ENCODE measurements at places on chromosomes 2 and 18. TPM values are rescaled to one million over a fixed set of nuclear protein-coding genes. Genes with fewer than 3 reads are reported as not detected.

GRCh38 chr2:84830758-84831500, 50.0 kb downstream of the TRABD2A start:
- H3K4me1 ChIP-seq = no peaks in the 10 kb centered on the region
- no peaks in the 10 kb centered on the region for H3K27me3 ChIP-seq
- no peak for DNase-seq
- no peak overlapping the region for H3K27ac ChIP-seq

Gene TCF23
- total RNA-seq = not detected

- H3K27me3 ChIP-seq = peaks cover 55% of the 10 kb centered on the region
- no peaks in the 10 kb centered on the region for H3K4me1 ChIP-seq
- H3K36me3 ChIP-seq = no peaks in the 10 kb centered on the region
- H3K4me3 ChIP-seq = no peak overlapping the region
Measured at GRCh38 chr2:236350426-236350825, 86.2 kb upstream of the ASB18 start.

- no peaks in the 10 kb centered on the region for H3K4me1 ChIP-seq
- no peak overlapping the region for H3K27ac ChIP-seq
- no peaks in the 10 kb centered on the region for H3K36me3 ChIP-seq
- peak; percentile 38 for DNase-seq
Measured at GRCh38 chr2:223585666-223586065, 16.5 kb downstream of the SCG2 start.

GRCh38 chr2:182559623-182560022, 132.8 kb upstream of the PDE1A start:
- H3K27me3 ChIP-seq = no peaks in the 10 kb centered on the region
- no peaks in the 10 kb centered on the region for H3K36me3 ChIP-seq
- no peaks in the 10 kb centered on the region for H3K4me1 ChIP-seq
- H3K27ac ChIP-seq = no peak overlapping the region
- no peak overlapping the region for H3K4me3 ChIP-seq
- no peak for DNase-seq

DNA sequence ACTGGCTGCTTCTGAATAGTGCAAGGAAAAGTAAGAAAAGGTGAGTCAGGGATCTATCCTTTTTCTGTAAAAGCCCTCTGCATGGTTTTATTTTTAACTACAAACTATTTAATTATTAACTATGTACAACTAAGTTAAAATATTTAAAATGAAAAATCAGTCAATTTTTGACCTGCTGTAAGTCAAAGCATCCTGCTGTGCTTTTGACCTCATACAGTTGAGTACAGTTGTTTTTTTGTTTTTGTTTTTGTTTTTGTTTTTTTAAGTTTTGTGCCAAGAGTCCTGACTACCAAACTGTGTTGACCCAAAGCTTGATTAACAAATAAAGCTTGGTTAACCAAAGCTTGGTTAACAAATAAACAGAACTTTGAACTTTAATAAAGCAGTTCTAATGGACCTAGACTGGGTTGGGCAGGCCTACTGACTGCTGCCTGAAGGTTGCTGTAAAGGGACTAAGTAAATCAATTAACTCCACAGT, at the start of gene ACMSD:
TSS of gene ACMSD (plus strand) at position 474 of the 478 bp plus-strand sequence. CDS start 67 bp downstream, outside the sequence.
- peaks cover 34% of the 10 kb centered on the region for H3K4me1 ChIP-seq
- no peaks in the 10 kb centered on the region for H3K27me3 ChIP-seq
- H3K27ac ChIP-seq = peak within 1 kb of the TSS; percentile 32
- no peak within 1 kb of the TSS for H3K4me3 ChIP-seq
- H3K36me3 ChIP-seq = no peaks in the 10 kb centered on the region
- no peak for DNase-seq

- H3K4me1 ChIP-seq = no peaks in the 10 kb centered on the region
- no peak overlapping the region for H3K4me3 ChIP-seq
- no peak overlapping the region for H3K27ac ChIP-seq
- no peaks in the 10 kb centered on the region for H3K27me3 ChIP-seq
- H3K36me3 ChIP-seq = peaks cover 7% of the 10 kb centered on the region
Measured at GRCh38 chr18:72539901-72540300, 4.2 kb downstream of the CBLN2 start.

Gene BCL11A
- 8.1 TPM for total RNA-seq

GRCh38 chr18:54958704-54959625, at the start of gene CCDC68:
Gene CCDC68 (minus strand): TSS chr18:54959461. CDS start chr18:54942791, 16,670 bp downstream.
- H3K27ac ChIP-seq = peak within 1 kb of the TSS; percentile 28
- no peaks in the 10 kb centered on the region for H3K27me3 ChIP-seq
- peak; percentile 89 for DNase-seq
- peak within 1 kb of the TSS; percentile 82 for H3K4me3 ChIP-seq

GRCh38 chr18:21479721-21480120, 120.8 kb downstream of the ESCO1 start:
- H3K4me3 ChIP-seq = no peak overlapping the region
- no peaks in the 10 kb centered on the region for H3K27me3 ChIP-seq
- H3K27ac ChIP-seq = no peak overlapping the region
- DNase-seq = no peak
- H3K36me3 ChIP-seq = no peaks in the 10 kb centered on the region
- H3K4me1 ChIP-seq = peaks cover under 1% of the 10 kb centered on the region

GRCh38 chr2:236499691-236500578, 69.7 kb upstream of the ACKR3 start:
- H3K4me3 ChIP-seq = no peak overlapping the region
- no peaks in the 10 kb centered on the region for H3K4me1 ChIP-seq
- no peak for DNase-seq
- H3K27me3 ChIP-seq = peaks cover 46% of the 10 kb centered on the region
- no peaks in the 10 kb centered on the region for H3K36me3 ChIP-seq

- DNase-seq = no peak
- H3K4me1 ChIP-seq = peaks cover 9% of the 10 kb centered on the region
- H3K27ac ChIP-seq = no peak overlapping the region
- no peak overlapping the region for H3K4me3 ChIP-seq
Measured at GRCh38 chr2:233047206-233047605, 12.9 kb upstream of the INPP5D start.

DNA sequence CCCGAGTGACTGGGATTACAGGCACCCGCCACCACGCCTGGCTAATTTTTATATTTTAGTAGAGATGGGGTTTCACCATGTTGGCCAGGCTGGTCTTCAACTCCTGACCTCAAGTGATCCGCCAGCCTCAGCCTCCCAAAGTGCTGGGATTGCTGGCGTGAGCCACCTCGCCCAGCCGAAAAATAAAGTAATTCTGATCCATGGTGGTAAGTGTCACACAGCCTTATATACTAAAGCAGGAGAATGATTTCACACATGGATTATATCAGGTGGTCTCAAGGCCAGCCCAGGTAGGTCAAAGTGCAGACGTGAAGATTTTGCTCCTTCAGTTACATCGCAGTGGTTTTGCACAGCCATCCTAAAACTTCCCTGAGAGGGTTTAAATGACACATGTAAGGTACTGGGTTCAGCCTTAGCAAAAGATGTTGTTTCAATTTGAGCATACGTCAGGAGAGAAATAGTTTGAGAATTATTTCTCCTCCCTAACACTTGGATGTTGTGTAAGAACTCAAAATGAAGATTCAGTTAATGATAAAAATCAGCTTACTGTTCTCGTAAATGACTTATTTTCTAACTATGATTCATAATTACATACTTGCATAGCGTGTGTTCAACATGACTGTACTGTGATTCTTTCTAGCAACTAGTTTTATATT, 93.0 kb upstream of the SLC39A10 start:
- H3K36me3 ChIP-seq = peaks cover 6% of the 10 kb centered on the region
- H3K27me3 ChIP-seq = no peaks in the 10 kb centered on the region
- H3K4me1 ChIP-seq = peaks cover 24% of the 10 kb centered on the region

DNA sequence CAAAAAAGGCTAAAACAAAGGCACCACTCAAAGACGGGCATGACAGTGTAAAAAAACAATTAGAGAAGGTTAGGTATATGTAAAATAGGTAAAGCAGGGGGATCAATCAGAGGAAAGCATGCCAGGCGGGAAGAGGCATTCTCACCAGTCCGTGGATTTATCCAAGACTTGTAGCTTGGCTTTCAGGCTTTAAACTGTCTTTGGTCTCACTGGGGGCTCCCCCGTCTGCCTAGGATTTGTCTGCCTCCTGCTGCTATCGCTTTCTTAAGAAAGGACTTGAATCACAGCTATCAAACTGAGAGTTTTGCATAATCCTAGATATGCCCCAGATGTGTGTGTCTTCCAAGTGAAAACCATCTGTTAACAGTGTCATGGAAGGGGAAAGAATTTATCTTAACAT, 11.1 kb upstream of the GORASP2 start:
- H3K27me3 ChIP-seq = no peaks in the 10 kb centered on the region
- H3K27ac ChIP-seq = no peak overlapping the region
- no peaks in the 10 kb centered on the region for H3K36me3 ChIP-seq
- no peak for DNase-seq
- H3K4me1 ChIP-seq = no peaks in the 10 kb centered on the region
- no peak overlapping the region for H3K4me3 ChIP-seq

DNA sequence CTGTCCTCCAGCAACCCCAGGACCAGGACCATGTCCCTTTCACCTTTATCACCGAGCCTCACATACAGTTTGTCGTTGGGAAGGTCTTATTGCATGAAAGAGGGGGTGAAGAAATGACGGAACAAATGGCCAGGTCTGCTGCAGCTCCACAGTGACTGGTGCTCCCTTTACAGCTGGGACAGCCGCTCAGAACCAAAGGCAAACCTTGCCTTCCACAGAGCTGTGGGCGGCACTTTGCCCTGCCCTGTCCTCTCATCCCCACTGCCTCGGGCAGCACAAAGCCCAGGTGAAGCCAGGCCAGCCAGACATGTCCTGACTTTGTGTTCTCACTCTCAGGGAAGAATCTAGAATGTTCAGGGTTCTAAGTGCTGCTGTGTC, 961 bp downstream of the GPR55 start:
- no peak overlapping the region for H3K27ac ChIP-seq
- peaks cover 81% of the 10 kb centered on the region for H3K27me3 ChIP-seq
- H3K4me1 ChIP-seq = no peaks in the 10 kb centered on the region
- H3K36me3 ChIP-seq = no peaks in the 10 kb centered on the region
- no peak for DNase-seq

DNA sequence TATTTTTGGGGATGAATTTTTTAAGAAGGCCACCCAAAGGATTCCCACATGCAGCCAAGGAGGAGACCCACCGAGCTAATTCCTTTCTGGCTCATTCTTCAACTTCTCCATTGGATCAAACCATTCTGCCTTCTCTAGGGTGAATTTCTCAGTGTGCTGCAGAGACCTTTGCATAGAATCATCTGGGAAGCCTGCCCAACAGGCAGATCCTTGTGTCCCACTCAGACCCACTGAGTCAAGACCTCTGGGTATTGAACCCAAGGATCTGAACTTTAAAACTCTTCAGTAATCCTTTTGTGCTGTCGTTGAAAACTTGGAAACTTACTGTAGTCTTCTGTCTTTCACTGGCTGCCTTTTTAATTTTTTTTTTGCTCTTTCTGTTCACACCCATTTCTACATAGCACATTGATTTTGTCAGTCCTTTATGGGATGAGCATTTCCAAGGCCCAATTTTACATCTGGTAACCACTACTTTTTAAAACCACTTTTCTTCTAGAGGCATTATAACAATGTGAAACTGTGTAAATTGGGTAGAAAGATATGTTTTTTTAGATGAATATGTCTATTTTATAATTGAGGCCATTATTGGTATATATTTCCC, 120.2 kb downstream of the TSN start:
- H3K4me3 ChIP-seq = no peak overlapping the region
- peaks cover 84% of the 10 kb centered on the region for H3K27me3 ChIP-seq
- DNase-seq = no peak
- H3K27ac ChIP-seq = no peak overlapping the region
- no peaks in the 10 kb centered on the region for H3K36me3 ChIP-seq

Gene ZNF516
- total RNA-seq = 41.6 TPM

Gene CAVIN2
- not detected for total RNA-seq

DNA sequence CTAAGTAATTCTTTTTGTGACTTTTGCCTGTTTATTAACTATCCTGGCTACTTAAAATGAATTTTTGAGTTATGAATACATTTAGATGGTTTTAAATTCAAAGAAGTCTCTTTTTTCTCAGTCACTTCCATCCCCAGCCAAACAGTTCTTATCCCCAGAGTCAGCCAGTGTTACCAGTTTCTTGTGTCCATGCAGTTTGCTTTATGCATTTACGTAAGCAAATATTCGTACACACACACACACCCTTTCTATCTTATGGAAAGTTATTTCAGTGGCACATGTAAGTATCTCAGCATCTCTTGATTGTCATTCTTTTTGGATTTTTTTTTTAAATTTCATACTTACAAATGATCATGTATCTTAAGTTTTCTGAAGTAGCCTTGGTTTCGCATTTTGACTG, 113.2 kb downstream of the NEDD4L start:
- no peak for DNase-seq
- H3K27me3 ChIP-seq = no peaks in the 10 kb centered on the region
- H3K4me3 ChIP-seq = no peak overlapping the region
- peaks cover 8% of the 10 kb centered on the region for H3K36me3 ChIP-seq
- no peak overlapping the region for H3K27ac ChIP-seq

GRCh38 chr2:30866974-30867373, 59.7 kb upstream of the CAPN13 start:
- no peak overlapping the region for H3K27ac ChIP-seq
- H3K4me3 ChIP-seq = no peak overlapping the region
- peaks cover 3% of the 10 kb centered on the region for H3K4me1 ChIP-seq
- H3K36me3 ChIP-seq = no peaks in the 10 kb centered on the region
- peaks cover 17% of the 10 kb centered on the region for H3K27me3 ChIP-seq

- H3K36me3 ChIP-seq = peaks cover 45% of the 10 kb centered on the region
- H3K27ac ChIP-seq = no peak overlapping the region
- no peaks in the 10 kb centered on the region for H3K27me3 ChIP-seq
- no peaks in the 10 kb centered on the region for H3K4me1 ChIP-seq
- H3K4me3 ChIP-seq = no peak overlapping the region
- no peak for DNase-seq
Measured at GRCh38 chr2:187519419-187520120, 34.7 kb downstream of the TFPI start.

DNA sequence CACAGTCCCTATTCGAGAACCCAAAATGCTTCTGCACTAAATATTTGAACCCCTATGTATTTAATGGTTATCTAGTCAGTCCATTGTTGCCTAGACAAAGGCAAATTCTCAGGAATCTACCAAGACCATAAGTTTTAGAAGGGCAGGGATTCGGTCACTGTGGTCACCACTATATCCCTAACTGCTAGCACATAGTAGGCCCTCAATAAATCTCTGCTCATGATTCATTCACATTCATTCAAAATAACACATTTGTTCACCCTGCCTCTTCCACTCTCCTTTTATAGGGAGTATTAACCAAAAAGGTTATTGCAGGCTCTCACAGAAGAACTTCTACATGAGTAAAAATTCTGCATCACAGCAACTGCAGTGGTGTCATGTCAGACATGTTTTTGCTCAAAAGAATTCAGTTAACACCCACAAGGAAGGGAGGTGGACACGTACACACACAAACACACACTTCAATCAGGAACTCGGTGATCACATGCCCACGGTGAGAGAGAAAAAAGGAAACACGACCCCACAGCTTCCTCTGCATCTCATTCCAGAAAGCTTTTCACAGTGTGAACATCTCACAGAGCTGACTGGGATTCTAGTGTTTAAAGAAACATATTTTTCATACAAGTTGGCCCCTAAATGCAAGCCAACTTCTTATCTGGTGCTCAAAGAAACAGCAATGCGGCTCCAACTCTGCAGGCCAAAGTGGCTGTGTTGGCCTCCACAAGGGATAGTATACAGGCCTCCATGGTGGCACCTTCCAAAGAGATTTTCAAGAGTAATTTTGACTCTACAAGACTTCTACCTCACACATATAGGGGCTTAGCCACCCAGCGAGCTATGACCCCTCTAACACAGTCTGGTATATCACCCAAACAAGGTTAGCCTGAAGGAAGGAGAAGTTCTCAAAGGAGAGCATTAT, 98.0 kb downstream of the ANKRD44 start:
- H3K27me3 ChIP-seq = no peaks in the 10 kb centered on the region
- H3K36me3 ChIP-seq = no peaks in the 10 kb centered on the region
- no peak overlapping the region for H3K4me3 ChIP-seq

GRCh38 chr2:203376173-203376572, 48.0 kb downstream of the ABI2 start:
- no peaks in the 10 kb centered on the region for H3K27me3 ChIP-seq
- no peaks in the 10 kb centered on the region for H3K36me3 ChIP-seq
- no peaks in the 10 kb centered on the region for H3K4me1 ChIP-seq
- H3K4me3 ChIP-seq = no peak overlapping the region

Measured in Calu3 (cell line).